ENCODE measurements at places on chromosomes 4 and X. TPM values are rescaled to one million over a fixed set of nuclear protein-coding genes. Genes with fewer than 3 reads are reported as not detected.

Gene MTCP1
- total RNA-seq, result 4.2 TPM

DNA sequence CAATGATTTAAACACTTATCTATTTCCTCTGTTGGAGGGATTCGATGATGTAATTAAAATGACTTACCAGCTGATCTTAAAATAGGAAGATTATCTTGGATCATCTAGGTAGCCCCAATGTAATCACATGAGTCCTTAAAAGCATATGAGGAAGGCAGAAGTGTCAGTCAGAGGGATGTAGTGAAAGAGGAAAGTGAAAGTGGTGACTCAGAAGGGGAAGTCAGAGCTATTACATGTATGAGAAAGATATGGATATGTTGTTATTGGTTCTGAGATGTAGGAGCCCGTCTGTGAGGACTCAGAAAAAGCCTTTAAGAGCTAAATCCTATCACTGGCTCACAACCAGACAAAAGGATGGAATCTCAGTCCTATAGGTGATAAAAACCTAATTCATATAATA lies 456.4 kb downstream of the DACH2 start:
- DNase-seq, result no peak

DNA sequence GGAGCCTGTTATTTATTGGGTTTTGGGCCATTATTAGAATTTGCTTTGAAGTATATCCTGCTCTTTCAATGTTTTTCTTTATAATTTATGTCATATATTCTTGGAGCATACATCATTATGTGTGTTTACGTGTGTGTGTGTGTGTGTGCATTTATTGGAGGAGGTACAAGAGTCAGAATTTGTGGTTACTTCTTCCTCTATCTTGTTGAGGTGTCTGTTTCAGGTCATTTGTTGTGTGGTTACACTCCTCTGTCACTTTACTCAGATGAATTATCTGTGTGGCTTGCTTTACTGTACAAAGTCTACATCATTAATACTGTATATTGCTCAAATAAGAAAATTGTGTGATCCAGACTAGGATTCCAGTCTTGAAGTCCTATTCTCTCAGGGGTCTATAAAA lies 1957.4 kb upstream of the TENM3 start:
- no peak for DNase-seq

Gene F11
- total RNA-seq, result not detected

Gene PLK4
- 11.3 TPM for total RNA-seq

Gene SPANXC
- not detected for total RNA-seq

Gene BMPR1B
- total RNA-seq, result 6.5 TPM

DNA sequence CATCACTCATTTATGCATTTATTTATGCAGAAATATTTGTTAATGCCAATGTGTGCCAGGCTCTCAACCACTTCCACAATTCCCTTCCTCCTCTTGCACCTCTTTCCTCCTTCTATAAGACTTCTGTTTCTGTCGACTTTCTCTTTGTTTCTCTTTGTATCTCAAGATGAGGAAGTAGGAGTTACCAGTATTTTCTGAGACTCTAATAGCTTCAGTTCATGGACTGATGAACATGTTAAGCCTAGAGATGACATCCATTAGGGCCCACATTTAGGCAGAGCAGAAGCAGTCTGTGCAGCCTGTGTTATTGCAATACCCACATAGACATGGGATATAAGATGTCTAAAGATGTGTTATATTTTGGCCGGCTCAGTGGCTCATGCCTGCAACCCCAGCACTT lies 241.8 kb upstream of the SMIM31 start:
- DNase-seq, result no peak

DNA sequence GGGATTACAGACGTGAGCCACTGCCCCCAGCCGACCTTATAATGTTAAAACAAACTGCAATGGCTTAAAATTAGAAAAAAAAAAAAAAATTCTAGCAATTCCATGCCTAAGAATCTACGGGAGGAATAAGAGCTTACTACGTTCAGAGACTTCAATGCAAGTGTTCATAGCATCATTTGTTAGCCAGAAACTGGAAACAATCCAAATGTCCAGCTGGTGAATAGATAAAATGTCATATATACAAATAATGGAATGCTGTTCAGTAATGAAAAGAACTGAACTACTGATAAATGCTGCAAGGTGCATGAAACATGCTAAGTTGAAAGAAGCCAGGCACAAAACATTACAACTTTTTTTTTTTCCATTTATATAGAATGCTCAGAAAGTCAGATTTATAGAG lies 5.3 kb downstream of the EXOSC9 start:
- no peak for DNase-seq

All from renal cortical epithelial cell (primary cell).